ENCODE measurements at places on chromosomes 5 and 9.

GRCh38 chr9:122246666-122247065 is 17.9 kb upstream of the LHX6 start:
- DNase-seq, result no peak

- DNase-seq, result no peak
Observed at GRCh38 chr5:180717989-180718388, 21.9 kb downstream of the OR2Y1 start.

DNA sequence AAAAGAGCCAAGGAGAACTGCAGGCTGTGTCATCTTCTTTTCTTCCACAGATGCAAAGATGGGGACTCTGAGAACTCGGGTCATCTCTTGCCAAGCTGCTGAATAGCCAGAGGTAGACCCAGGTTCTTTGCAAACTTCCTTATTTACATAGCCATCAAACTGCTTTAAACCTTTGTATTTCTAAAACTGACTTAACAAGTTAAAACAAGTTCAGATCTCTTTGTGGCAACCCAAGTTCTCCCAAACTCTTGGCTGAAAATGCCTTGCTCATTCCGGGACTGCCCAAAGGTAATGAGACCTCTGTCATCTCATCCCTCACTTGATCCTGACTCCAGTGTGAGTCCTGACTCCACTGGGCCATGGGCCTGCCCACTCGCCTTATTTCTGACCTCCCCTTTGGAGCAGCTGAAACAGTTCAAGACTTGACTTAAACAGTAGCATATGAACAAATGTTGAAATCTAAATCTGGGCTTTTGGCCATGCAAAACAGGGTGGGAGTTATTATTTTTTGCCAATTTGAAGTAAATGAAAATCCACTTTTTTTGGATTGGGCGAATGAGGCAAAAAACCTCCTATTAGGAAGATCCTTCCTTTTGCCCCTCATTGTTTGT is 50.6 kb downstream of the FBXL7 start:
- no peak for DNase-seq

GRCh38 chr9:110095776-110096175 is 112.2 kb downstream of the C9orf152 start:
- DNase-seq, result no peak

DNA sequence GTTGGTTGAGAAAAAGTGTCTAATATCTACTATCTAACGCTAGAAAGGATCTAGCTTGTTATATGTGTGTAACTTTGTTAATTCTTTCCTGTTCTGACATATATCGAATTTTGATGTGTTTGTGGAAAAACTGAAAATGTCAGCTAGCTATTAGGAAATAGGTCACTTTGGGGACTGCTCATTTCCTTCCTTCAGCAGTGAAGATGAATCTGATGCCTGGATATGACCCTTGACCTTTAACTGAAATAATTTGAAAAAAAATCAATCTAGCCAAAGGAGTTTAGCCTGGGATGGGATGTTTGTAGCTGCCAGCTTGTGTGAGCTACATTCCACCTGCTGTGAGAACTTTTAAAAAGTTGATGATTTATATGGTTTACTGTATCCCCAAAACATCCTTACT is 66.8 kb downstream of the CD180 start:
- no peak for DNase-seq

DNA sequence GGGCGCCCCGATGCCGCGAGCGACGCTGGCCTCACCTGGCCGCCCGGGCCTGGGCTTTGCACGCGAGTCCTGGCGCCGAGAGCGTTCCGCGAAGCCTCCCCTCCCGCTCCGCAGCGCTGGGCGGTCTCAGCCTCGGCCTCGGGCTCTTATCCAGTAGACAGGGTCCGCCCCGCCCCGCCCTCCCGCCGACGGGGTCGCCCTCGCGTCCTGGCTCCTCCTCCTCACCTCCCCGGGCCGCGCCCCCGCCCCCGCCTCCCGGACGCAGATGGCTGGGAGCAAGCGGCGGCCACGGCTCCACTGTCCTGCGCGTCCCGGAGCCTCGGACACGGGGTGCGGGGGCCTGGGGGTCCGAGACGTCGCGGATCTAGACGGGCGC is at the start of gene SLC6A3:
SLC6A3 (minus strand) TSS at position 128 of the 376 bp plus-strand sequence. CDS start 2,243 bp downstream, outside the sequence.
- peak; percentile 37 for DNase-seq

DNA sequence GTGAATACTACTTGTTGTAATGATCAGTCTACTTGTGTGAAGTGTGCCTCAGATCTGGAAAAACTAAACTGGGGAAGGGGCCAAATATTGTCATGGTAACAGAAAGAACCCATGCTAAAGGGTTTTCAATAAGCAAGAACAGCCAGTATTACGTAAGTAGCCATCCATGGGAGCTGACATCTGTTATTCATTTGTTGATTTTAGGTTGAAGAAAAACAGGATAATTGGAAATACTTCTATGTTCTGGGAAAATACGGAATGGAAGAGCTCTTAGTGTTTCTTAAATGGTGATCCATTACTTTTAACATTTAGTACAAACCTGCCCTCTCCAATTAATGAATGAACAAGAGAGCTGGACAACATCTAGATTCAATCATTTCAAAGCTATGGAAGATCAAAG is 485.8 kb downstream of the NTRK2 start:
- DNase-seq, result no peak

GRCh38 chr5:114447084-114447773 is 85.4 kb downstream of the KCNN2 start:
- DNase-seq, result no peak

DNA sequence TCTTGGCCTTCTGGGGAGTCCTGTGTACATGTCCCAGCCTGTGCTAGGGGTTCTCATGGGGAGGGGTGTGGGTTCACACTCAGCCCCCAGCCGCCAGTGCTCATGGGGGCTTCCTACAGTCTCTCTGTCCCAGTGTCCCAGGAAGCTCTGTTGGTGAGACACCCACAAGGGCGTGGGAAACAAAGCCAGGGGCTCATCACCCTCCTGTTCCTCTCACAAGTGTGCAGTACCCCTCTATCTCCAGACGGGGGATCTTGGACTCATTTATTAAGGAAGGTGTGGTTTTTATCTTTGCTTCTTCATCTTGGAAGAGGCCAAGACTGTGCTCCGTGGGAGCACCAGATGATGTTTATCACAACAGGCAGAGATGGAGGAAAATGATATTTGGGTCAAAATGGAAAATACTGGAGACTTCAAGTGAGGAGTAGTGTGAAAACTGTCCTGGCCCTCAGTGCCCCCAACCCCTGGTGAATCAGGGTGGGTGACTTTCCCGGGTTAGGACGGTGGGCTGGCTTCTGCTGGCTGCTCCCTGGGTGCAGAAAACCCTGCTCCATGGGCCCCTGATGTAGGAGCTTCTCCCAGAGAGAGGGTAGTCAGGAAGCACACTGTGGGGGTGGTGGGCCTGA is 15.2 kb downstream of the TMEM171 start:
- DNase-seq, result no peak

DNA sequence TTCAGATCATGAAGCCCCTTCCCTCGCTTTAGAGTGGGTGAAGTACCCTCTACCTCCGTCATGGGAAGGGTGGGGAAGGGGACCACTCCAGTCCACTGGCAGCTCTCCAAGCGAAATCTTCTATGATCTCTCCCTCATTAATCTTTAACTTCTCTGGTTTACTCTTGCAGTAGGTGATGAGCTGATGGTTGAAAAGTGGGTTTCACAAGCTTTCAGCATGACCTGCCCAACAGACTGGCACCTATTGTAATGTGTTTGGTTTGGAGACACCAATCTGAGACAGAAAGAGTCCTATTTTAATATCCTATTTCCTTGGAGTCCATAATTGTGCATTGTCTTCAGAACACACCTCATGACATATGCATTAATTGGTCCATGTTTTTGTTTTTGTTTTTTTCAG is 70.8 kb upstream of the TGFBR1 start:
- no peak for DNase-seq

DNA sequence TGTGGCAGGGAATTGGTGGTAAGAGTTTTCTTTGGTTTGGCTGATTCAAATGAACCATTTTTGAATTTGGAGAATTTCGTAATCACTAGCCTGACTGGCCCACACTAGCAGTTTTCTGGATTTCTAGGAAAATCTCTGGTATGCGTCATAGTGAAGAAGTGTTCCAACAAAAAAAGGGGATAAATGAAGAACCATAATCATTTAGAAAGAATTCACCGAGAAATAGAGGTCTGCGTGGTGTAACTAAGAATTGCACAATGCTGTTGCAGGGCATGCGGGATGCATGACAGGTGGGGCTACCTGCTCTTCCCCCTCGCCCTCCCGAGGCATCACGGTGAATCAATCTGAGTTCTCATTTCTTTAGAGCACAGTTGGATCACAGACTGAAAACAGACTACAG is 232.3 kb upstream of the PAPPA start:
- no peak for DNase-seq

DNA sequence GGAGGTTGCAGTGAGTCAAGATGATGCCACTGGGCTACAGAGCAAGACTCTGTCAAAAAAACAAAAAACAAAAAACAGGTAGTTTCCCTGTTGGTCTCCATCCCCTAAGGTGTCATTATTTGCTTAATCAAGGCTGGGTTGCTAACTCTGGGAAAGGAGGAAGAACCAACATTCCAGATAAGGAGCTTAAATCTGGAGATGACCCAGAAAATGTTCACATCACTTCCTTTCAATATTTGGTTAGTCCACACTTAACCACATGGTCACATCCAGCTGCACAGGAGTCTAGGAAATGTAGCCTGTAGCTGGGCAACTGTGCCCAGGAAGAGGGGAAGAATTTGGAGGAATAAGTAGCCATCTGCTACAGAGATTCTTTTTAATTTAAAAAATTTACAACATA is 25.9 kb upstream of the MEGF9 start:
- no peak for DNase-seq

GRCh38 chr5:170628028-170628427 is 124.2 kb downstream of the KCNIP1 start:
- DNase-seq, result no peak

GRCh38 chr5:94218374-94218773 is 400.0 kb downstream of the KIAA0825 start:
- DNase-seq, result no peak

- no peak for DNase-seq
Observed at GRCh38 chr5:169691471-169691870, 54.4 kb downstream of the DOCK2 start.

GRCh38 chr5:153624451-153624765 is 133.9 kb downstream of the GRIA1 start:
- DNase-seq, result no peak

GRCh38 chr5:93320920-93321445 is 260.0 kb downstream of the NR2F1-AS1 start:
- DNase-seq, result no peak

DNA sequence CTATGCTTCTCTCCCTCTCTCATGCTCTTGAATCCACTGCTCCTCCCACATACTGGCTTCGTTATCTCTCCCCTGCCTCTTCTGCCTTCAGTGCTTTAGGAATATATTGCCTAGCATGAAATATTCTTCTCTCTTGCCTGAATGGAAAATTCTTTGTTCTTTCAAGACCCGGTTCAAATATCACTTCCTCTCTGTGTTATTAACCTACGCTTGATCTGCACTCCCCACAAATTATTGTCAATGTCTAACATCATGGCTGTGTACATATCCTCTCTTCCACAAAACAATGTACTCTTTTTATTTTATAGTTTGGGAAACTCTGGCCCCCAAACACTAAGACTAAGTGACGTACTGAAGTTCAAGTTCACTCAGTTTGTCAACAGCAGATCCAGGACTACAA is 211.0 kb downstream of the SEC61B start:
- DNase-seq, result no peak

- no peak for DNase-seq
Observed at GRCh38 chr9:36450110-36450732, 50.2 kb upstream of the RNF38 start.

GRCh38 chr9:108978205-108978604 is 35.1 kb downstream of the CTNNAL1 start:
- DNase-seq, result no peak

DNA sequence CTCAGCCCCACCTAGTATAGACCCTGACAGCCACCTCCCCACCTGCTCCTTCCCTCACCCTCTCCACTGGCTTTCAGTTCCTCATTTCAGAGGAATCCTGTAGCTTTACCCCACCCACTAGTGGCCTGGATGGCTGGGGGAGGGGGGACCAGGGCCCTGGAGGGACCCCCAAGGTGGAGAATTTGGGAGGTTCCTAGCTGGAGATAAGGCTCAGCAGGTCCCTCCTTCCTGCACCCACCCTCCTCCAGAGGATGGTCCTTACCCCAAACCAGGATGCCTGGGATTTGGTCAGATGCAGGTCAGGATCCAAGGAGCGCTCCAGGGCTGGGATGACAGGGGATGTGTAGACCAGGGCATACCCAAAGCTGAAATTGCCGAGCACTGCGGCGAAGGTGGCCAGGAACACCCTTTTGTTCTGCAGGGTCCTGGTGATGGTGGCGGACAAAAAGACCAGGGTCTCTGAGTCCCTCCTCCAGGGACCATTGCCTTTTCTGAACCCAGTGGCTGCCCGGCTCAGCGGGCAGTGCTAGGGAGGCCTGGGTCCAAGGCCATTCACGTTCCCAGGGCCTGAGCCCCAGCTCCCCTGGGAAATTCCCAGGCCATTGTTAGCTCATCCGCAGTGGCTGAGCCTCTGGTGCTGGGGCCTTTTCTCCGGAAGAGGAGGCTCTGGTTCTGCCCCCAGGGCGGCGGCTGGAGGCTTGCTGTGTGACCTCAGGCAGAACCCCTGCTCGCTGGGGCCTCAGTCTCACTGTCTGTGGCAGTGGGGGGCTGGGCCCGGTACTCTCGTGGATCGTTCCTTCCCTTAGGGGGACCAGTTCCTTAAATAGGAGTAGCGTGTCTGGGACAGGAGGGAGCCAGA is 678 bp downstream of the SLC2A6 start:
- DNase-seq, result no peak

DNA sequence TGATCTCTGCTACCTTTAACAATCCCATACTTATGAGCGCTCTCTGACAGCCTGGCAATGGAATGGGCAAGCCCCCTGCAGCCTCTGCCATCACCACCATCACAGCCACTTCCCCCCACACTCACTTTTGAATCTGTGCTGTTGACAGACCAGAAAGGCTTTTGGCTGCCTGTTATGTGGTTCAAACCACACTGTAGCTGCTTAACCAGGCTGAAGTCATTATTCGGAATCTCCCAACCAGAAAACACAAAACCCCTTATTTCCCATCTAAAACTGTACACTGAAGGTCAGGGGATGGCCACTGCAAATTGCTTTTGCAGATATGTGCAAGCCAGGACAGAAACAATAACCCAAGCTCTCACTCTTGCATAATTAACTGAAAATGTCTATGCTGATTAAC is 35.8 kb downstream of the PTCH1 start:
- no peak for DNase-seq

- no peak for DNase-seq
Observed at GRCh38 chr5:124446120-124446519, 300.3 kb downstream of the ZNF608 start.

DNA sequence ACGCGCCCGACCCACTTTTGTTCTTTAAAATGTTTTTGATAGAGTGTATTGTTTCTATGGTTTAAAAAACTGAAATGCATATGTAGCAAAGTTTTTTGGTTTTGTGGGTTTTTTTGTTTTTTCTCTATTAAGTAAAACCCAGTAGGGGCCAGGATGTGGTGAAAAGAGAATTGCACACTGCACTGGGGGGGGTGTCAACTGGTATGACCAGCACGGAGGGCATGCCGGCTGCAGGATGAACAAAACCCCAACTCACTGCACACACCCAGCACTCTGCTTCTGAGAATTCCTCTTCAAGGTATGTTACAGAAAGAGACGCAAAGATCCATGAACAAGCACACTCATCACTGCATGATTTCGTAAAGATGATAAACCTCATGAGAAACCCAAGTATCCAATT is 75.0 kb downstream of the STK10 start:
- DNase-seq, result no peak

Measured in iPS DF 6.9 (cell line).